Liver (tissue), 10 donors: ENCODE measurements at places on chromosomes 13 and 19.

DNA sequence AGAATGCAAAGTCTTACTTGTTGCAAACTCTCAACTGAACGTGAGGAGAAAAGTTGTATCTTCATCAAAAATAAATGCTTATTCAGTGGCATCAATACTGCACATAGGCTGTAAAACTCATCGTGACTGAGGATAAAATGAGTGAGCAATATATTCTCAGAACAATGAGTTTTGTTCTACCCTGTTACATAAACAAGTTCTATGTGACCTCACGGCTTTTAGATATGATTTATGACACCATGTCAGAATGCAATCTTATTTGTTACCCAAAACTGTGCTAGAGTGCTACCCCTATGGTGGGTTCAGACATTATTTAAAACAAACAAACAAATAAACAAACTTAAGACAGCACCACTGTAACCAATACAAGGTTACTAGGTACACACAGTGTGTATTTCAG lies 55.4 kb downstream of the FOXO1 start:
- DNase-seq, result no peak

DNA sequence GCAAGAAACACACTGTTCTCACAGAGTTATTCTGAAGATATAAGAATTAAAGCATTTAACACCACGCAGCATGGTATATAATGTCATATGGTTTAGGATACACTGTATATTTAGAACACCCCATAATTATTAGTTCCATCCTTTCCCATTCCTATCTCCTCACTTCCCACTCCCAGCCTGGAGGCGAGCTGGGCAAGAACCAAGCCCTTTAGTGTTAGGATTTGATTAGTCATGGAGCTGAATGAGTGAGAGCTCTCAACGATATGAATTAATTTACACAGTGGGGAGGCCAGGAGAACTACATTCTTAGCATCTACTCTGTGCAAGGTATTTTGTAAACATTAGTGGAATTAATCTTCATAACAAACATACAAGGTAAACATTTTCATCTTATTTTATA lies 934.3 kb downstream of the DIAPH3 start:
- no peak for DNase-seq

GRCh38 chr19:58279042-58279924 lies 528 bp downstream of the ZNF8 start:
- DNase-seq, result peak; percentile 87

GRCh38 chr19:32458500-32459123 lies 53.0 kb downstream of the DPY19L3 start:
- DNase-seq, result no peak

DNA sequence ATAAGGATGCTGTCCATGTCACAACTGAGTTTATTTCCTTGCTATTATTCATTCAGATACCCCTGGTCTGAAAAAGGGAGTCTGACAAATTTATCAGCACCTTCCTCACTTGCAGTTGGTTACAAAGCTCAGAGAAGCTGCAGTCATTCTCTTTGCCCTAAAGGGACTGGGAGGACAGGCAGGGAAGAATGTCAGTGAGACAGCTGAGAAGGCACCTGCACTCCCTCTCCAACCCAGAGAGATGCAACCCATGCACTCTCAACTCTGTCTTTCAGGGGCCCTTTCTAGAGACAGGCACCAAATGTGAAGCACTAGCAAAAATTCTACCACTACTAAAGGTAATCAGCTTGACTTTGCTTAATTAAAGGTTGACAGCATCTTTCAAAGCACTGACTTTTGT lies 83.3 kb downstream of the CRYL1 start:
- no peak for DNase-seq

DNA sequence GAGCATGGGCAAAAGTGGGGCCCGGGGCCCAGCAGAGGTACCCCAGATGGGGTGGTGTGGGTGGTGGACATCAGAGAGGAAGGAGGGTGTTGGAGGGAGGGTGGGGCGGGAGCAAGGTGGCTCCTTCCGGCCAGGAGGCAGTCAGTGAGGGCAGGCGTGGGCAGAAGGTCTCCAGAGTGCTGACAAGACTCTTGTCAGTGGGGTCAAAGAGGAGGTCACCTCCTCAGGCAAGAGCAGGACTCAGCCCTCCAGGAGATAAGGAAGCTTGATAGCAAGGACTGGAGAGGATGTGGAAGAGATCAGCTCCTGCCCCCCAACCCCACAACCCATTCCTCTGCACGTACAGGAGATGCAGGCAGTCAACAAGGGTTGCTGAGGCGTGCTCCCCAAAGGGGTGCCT lies 9.8 kb downstream of the GJA3 start:
- no peak for DNase-seq

DNA sequence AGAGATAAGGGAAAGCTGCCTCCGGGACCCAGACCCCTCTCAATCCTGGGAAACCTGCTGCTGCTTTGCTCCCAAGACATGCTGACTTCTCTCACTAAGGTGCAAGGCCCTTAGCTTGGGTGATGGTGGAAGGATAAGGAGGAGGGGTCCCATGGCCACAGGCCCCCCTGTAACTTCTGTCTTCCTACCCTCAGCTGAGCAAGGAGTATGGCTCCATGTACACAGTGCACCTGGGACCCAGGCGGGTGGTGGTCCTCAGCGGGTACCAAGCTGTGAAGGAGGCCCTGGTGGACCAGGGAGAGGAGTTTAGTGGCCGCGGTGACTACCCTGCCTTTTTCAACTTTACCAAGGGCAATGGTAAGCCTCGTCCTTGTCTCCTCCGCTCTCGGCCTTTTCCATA lies 2.0 kb downstream of the CYP2F1 start:
- no peak for DNase-seq

DNA sequence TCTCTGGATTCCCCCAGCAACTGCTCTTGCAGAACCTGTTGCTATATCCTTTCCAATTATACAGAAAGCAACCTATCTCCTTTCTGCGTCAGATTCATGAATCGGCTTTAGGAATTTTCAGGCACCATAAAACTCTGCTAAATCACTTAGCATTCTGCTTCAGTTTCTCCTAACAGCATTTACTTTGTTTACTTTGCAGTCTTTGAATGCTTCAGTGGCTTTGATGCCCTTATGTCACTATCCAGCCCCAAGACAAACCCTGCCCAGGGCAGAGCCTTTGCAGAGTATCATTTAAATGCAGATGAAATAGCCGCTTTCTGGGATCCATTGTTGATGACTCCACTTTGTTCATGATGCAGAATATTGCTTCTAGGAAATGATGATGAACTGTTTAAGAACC lies 43.1 kb downstream of the SLITRK1 start:
- no peak for DNase-seq

DNA sequence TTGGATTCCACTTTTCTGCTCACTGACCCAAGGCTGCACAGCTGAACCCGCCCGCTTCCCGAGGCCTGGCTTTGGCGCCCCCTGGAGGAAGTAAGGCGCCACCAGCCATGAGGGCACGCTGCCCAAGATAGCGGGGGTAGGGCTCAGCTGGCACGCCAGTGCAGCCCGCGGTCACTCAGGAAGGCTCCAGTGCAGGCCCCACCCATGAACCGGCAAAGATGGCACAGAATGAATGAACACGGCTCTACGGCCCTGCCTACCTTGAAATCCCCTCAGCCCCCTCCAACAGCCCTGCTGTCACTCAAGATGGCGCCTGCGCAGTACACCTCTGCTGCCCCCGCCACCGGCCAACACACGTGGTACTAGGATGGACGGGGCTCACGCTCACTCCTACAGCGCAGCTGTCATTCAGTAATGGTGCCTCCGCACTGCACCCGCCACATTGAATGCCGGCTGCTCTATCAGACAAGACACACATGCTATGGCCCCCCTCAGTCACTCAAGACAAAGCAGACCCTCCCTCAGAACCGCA lies 3.0 kb downstream of the PEG3 start:
- peak; percentile 59 for DNase-seq

DNA sequence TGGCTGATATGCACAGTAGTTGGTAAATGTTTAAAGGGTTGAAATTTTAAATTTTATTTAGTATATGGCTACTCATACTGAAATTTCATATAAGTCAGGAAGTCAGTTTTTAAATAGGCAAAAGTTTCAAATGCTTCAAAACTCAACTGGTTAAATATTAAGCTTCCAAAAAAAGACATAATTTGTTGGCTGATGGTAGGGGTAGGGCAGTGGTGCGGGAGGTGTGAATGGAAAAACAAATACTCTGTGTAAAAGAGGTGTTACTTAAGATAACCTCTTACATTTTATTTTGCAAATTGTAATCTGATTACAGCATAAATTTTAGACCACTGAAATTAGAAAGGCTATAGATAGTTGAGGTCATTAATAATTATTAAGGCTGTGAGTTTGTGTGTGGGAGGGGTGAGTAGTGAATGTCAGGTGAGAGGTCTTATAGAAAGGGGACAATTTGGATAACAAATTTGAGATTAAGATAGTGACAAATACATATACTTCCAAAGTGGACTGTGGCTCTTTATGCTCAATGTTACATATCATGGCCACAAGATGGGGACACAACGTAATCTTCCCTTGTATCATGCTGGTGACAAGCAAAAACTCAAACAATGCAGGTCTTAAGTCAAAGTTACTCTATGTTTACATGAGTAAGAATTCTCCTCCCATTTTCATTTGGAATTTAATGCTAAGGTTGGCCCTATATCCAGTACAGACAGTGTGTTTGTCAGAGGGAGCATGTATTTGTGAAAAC lies 36.6 kb upstream of the OXGR1 start:
- no peak for DNase-seq

- DNase-seq, result no peak
These were observed 104.8 kb upstream of the MIR17HG start for GRCh38 chr13:91242652-91243051.

DNA sequence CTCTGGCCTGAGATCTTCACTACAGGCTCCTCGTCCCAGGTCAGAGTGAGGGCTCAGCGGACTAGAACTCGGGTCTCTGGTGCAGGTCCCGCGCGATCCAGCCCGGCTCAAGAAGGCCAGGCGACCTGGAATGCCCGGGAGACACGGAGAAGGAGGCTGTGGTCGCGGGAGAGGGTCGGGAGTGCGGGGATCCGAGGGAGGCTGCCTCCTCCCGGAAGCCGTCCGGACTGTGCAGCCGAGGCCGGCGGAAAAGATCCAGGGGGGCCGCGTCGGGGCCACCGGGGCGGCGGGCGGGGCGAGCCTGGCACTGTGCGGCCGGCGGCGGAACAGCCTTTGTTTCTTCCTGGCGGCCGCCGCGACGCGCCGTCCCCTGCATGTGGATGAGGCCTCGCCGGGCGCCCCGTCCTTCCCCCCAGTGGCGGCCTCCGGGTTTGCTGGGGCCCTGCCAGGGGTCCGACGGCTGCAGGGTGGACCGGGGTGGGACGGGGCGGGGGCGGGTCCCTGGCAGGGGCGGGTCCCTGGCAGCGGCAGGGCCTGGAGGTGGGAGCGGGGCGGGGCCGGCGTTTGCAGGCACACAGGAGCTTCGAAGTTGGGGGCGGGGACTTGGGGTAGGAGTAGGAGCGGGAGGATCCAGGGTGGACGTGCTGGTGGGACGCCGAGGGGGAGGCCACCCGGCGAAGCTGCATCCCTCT lies 1.0 kb upstream of the SLC7A10 start:
- DNase-seq, result no peak

DNA sequence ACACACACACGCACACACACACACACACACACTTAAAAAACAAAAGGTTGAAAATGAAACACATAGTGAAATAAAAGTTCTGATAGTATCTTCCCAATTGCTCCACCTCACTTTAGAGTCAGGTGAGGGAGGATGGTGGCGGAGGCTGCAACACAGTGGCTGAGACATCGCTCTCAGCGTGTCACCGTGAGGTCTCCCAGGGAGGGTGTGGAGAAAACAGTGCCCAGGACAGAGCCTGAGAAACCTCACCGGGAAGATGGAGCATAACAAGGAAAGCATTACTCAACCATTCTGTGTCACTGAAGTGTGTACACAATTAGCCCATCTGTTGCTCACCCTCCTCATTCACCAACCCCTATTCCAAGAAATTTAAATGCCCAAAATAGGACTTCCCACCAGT lies 111.4 kb upstream of the USP29 start:
- DNase-seq, result no peak

GRCh38 chr13:48569104-48569666 lies 36.3 kb upstream of the RCBTB2 start:
- DNase-seq, result no peak

GRCh38 chr13:95256091-95256490 lies 45.2 kb downstream of the ABCC4 start:
- no peak for DNase-seq

- no peak for DNase-seq
These were observed 11.3 kb upstream of the PNMA8A start for GRCh38 chr19:46482631-46483030.

- DNase-seq, result no peak
These were observed 214.5 kb downstream of the TEX29 start for GRCh38 chr13:111534751-111535522.

DNA sequence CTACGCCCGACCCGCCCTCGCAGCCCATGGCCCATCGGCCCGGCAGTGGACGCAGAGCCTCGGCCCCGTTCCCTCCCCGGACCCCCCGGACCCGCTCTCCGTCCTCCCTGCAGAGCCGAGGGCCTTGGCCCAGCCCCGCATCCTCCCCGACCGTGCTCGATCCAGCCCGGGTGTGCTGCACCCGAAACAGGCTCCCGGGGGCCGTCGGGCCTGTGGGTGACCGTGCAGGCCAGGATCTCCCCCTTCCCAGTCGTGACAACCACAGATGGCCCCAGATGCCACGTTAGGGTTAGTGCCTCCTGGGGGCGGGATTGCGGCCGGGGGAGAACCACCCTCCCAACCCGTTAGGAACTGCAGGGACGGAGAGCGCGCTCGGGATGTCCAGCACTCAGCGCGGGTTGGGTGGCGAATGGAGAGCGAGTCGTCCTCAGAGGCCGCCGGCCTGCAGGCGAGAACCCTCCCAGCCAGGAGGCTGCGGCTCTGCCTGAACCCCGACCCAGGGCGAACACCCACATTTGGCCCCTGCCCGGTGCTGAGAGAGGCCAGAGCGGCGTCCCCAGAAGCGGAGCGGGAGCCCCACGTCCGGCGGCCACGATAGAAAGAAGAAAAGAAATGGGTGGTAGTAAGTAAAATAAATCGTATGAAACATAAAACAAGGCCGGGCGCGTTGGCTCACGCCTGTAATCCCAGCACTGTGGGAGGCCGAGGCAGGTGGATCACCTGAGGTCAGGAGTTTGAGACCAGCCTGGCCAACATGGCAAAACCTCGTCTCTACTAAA lies 6.7 kb upstream of the MADCAM1 start:
- DNase-seq, result no peak

DNA sequence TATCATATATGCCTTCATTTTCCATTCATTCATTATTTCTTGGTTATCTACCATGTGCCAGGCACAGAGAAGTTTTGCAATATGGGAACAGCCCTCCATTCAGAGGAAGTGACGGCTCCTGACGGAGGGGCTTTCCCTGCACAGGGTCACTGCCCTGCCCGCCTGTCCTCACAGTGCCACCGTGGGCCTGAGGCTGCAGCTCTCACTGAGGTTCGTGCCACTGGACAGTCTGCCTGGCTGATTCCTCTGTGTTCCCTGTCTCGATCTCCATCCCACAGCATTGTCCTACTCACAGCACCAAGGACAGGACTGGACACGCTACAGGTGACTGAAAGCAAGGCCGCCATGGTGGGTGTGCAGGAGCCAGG lies 92.7 kb downstream of the TSHZ3 start:
- no peak for DNase-seq

GRCh38 chr19:9914315-9915207 lies 21.8 kb downstream of the OLFM2 start:
- peak; percentile 68 for DNase-seq

GRCh38 chr13:33276570-33276969 lies 9.0 kb downstream of the STARD13 start:
- no peak for DNase-seq

- no peak for DNase-seq
These were observed 101.9 kb downstream of the KLF12 start for GRCh38 chr13:74032325-74032724.
